Fibroblast of upper back skin (primary cell): ENCODE measurements at places on chromosomes 5 and 9.

GRCh38 chr9:117783828-117784227 lies 79.6 kb downstream of the TLR4 start:
- DNase-seq, result no peak

- no peak for DNase-seq
These were observed 1.7 kb downstream of the FKBP15 start for GRCh38 chr9:113219186-113219936.

DNA sequence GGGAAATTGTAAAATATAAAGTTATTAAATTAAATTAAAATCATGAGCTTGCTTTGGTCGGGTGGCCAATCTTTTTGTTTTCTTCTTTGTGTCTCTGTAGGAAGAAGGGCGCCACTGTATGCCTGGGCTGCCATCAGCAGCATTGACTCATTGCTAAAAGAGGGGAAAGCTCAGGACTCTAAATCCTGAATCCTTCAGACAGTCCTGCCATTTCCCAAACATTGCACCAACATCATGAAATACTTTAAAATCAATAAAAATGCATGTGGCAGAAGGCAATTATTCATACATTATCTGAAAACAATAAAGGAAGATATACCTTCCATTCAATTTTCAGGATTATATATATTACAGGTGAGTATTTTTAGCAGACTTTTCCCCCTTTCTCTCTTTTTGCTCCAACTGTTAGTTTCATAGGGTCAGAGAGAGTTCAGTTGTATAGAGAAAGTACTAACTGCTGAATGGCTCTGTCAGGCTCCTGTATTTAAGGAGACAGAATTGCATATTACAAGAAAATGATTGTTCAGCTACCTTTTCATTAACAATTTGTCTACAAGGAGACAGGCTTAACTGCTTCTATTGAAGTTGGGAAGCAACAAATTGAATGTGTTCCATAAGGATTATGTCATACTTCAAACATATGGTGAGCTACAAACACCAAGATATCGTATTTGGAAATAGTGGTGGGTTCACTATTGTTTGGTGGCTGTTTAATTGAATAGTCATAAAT lies 95.7 kb downstream of the ATPSCKMT start:
- no peak for DNase-seq

DNA sequence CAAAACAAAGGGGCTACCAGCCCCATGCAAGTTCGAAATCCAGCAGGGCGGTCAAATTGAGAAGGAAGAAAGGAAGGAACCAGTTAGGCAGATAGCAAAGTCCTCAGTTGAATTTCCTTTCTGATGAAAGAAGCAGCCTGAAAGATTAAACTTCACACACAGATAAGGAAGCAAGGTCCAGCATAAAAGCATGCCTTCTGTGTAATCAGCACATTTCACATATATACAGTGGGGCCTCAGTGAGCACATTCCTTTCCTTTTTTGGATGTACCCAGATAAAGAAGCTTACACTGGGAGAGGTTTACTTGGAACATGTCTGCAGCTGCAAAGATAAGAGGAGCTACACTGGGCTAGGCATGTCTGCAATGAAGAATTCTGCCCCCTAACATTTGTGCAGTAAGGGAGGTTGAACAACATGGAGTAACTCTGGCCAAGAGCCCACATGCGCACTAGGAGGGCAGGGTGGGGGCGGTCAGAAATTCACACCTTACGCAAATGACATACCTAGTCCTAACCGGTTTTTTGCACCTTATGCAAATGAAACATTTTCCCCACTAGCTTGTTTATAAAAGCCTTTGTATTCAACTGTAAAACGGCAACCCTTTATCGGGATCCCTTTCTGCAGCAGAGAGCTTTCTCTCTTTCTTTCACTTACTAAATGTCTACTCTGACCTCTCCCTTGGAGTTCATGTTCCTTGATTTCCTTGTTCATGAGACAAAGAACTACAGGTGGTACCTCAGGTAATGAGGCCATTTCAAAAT lies 149.7 kb upstream of the FBXL17 start:
- peak; percentile 65 for DNase-seq

DNA sequence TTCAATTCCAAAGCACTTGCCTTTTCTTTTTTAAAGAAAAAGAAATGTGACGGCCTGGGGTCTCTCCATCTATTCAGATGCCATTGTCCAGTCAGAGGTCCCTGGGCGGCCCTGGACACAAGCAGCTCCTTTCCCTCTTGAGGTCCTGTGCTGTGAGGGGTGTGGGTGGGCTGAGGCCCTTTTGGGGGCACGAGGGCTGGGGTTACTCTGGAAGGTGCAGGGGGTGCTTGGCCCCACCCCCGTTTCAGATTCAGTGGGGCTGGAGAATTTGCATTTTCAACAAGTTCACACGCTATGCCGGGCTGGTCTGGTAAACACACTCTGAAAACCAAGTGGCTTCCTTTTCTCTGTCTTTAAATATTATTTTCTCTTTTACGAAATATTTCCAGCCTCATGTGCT lies 91.4 kb upstream of the PHYKPL start:
- DNase-seq, result no peak

DNA sequence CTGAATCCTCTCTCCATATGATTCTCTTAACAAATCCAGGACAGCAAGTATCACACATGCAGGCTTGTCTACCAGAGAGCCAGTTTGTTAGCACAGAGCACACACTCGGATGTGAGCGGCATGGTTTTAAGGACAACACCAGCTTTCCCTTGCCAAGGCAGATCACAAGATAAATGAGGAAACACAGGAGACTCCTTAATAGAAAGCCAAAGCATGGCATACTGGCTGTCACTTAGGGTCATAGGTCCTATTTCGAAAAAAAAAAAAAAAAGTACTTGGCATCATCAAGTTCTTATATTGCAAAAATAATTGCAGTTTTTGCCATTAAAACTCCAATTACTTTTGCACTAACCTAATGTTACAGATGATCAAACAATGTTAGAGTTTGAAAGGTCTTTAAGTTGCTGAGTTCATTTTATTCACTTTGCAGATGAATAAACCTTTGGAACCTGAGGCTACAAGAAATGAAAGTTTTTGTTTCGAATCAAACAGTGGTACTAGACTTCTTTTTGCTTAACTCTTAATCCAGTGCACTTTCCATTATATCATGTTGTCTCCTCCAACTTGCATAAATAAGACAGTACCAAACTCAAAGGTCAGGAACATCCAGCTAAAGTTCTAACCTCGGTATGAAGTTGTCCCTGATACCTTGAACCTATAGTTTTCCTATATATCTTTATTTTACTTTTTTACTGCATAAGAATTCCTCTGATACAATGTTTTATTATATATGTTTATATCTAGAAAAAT lies 138.5 kb downstream of the MPDZ start:
- peak; percentile 1 for DNase-seq

DNA sequence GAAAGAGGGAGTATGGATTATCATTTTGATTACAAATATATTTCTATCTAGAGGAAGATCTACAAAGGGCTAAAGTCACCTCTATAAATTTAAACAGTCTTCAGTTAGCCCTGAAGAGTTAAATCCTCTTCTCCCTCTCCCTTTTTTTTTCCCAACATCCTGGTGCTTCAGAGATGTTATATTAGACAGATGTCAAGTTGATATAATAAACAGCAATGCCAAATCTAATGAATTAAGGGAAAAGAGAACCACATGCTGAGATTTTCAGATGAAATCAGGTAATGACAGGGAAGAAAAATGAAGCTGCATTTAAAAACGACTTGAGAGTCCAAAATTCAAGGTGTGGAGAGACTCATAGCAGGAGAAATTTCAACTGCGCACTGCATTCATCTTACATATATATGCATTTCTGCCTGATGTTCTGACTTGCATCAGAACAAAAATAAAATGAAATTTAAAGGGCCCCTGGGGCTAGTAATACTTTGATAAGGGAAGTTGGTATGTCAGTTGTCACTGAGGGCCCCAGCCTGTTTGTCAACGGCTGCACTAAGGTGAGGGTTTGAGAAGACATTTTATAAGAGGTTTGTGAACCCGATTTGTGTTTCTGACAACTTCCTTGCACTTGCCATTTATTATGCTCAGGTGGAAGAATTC lies 338.9 kb upstream of the PANK3 start:
- DNase-seq, result no peak

DNA sequence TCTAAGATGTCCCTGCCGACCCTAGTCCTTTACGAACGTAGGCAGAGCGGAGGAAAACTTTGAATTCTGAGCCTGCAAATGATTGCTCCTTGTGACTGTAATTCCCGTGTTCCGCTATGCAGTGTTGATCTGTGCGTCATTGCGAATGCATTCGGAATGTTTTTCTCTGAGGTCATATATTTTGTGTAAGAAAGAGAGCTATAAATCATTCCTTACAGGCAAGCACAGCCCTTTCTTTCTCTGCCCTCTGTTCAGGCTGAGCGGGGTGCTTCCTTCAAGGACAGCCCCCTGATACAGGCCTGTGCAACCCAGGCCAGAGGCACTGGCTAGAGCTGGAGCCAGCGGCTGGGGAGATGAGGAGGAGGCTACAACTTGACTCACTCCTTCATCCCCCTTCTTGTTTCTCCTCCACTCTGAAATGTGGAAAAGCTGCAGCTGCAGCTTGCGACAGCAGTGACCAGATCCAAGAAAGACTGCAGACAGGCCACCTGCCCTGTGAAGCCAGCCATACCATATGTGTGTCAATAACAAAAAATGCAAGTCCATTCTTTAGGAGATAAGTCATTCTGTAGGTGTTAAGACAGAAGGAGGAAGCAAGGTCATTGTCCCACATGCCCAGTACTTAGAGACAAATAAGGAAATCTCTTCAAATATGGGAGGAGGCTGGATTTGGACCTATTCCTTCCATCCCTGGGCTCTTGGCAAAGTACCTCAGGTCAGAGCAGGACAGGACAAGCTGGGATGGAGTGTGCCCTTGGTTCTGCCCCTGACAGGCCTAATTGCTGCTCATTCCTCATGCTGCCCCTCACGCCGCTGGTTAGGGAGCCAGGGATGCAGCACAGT lies 345.7 kb upstream of the WWC1 start:
- DNase-seq, result peak; percentile 99

DNA sequence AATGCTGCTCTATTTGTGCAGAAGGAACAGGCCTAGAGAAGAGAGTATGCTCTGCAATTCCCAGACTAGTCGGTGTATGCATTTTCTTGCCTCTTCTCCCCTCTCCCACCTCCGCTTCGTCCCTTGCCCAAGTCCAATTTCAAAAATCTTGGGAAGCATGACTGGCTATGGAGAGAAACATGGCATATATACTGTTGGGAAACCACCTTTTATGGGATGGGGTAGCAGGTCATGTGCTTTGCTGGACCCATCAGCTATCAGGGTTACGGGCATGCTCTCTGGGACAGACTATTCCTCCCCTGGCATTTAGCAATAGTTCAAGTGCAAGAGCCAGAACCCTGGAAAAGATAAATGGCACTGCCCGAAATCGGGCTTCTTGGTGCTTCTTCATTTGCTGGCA lies 12.0 kb downstream of the ISL1 start:
- DNase-seq, result no peak

DNA sequence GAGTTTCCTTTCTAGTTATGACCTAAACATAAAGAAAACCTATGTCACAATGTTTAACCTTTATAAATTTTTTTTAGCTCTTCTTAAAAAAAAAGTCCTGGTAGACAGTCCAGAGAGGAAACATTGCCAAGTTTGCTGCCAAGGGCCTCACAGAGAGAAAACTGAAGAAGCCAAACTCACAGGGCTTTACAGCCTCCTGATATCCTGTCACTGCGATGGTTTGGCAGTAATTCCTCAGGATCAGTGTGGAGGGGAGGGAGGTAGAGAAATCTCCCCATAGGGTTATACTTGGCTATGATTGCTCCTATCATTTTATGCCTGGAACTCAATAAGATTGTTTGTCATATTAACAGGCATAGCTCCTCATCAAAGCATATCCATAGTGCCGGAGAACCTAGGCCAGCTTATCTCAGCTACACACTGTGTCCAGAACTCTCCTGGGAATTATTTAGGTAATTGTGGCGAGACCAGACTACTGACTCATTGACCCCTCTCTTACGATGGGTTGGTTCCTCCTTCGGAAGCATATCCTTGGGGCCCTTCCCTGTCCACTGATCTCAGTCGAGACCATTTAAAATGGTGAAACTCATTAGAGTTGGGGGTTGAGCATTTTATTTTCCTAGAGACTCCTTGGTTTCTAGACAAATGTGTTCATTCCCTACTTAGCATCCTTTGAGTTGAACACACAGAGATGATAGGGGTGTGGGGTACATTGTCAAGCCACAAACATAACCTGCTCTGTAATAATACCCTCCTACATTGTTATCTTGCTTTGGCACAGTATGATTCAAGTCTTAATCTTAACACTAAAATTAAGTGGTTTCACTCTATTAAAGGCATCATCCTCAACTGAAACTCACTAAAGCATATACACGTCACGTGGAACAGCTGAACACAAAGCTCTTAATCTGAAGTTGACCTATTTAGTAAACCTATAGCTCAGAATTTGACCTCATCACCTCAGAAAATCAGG lies 53.4 kb upstream of the TMC1 start:
- DNase-seq, result peak; percentile 65

DNA sequence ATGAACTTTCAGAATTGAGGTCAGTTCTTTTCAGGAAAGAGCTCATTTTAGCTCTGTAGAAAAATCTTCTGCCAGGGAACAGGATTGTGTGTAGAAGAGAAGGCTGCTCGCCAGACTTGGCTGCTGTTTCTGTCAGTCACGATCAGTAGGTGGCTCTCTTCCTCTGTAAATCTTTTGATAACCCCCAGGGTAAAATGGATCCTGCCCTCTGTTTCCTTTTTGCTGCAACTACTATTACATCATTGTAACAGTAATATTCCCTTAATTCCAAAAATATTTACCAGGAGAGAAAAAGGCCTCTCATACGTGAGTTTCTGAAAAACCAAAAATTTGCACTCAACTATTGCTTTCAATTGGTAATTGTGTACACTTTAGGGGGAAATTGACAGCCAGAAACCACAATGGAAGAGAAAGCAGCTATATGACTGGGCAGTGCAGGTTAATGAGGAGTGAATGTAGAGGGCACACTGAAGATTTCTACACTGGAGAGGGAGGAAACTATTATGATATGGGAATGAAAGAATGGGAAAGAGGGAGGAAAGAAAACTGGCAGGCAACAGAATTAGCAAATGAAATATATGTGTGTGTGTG lies 12.3 kb downstream of the IFNA21 start:
- peak; percentile 11 for DNase-seq

- no peak for DNase-seq
These were observed 92.1 kb upstream of the IFNE start for GRCh38 chr9:21574261-21574660.

DNA sequence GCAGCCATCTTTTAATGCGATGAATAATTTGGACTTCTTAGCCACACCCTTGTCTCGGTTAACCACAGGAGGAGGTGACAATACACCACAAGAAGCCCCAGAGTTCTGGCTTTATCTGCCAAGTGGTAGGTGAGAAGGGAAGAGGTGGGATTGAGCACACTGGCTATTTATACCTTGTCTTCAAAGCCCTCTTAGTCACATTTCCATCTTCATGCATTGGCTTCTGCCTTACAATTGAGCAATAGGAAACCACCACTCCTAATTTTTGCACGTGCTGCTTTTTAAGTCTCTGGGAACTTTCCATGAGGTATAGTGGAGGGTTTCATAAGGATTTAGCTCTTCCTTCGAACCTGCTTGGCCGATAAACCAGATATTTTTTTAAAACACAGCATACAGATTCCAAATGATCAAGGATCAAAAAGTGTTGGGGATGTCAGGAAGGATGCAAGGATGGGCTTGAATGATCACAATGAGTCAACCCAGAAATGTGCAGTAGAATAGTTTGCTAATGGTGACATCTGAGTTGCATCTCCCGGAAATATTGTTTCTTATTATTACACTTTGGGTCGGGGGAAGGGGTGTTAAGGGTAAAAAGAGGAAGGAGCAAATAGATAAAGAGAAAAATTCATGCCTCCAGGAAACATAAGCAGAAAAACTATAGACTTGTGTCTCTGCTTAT lies 25.5 kb downstream of the PLAC8L1 start:
- peak; percentile 46 for DNase-seq
